ENCODE measurements at places on chromosomes 5 and 9. TPM values are rescaled to one million over a fixed set of nuclear protein-coding genes. Genes with fewer than 3 reads are reported as not detected.

GRCh38 chr9:26033336-26033735 lies 355.1 kb upstream of the TUSC1 start:
- DNase-seq = no peak

The C5orf46 gene
- polyA plus RNA-seq = not detected

GRCh38 chr5:62326302-62326701 lies 20.3 kb downstream of the KIF2A start:
- DNase-seq = no peak

GRCh38 chr9:120946259-120946658 lies 19.7 kb upstream of the TRAF1 start:
- no peak for DNase-seq

The LHX6 gene
- polyA plus RNA-seq = 0.10 TPM

- DNase-seq = no peak
Measured at GRCh38 chr9:21779397-21779796, 23.0 kb upstream of the MTAP start.

Data from spleen (tissue), 13 donors.